GM23248 (cell line): ENCODE measurements at places on chromosomes 4 and X.
A peak's percentile ranks its signal among the peaks of the same experiment; 100 is the strongest.

DNA sequence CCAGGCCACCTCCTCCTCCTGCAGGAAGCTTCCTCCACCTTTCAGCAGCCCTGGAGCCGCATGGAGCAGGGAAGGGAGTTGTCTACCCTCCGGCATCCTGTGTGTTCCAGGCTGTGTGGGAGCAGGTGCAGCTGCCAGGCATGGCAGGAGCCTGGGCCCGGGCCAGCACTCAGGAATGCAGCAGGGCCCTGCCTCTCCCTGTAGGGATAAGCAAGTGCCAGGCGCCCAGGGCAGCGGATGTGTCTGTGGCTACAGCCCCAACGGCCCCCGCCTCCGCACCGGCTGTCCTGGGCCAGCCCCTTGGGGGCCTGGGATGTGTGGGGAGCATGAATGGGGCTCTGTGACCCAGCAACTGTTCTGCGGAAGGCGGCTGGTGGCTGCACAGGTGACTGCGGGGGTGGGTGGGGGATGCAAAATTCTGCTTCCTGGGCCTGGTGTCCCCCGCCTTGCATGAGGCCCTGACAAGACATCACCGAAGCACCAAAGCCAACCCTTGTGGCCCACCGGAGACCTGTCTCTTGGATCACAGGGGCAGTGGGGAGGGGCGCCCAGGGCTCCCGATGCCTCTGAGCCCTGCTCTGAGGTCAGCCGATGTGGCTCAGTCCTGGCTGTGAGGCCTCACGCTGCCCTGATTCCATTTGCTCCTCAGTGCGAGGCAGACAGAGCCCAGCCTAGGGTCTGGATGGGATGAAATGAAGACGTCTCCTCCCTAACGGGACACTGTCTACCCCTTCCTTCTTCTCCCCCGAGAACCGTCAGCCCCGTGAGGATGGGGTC lies 1.4 kb upstream of the DOK7 start:
- no peak for DNase-seq

GRCh38 chrX:123994730-123995129 lies 33.2 kb downstream of the STAG2 start:
- DNase-seq = no peak

DNA sequence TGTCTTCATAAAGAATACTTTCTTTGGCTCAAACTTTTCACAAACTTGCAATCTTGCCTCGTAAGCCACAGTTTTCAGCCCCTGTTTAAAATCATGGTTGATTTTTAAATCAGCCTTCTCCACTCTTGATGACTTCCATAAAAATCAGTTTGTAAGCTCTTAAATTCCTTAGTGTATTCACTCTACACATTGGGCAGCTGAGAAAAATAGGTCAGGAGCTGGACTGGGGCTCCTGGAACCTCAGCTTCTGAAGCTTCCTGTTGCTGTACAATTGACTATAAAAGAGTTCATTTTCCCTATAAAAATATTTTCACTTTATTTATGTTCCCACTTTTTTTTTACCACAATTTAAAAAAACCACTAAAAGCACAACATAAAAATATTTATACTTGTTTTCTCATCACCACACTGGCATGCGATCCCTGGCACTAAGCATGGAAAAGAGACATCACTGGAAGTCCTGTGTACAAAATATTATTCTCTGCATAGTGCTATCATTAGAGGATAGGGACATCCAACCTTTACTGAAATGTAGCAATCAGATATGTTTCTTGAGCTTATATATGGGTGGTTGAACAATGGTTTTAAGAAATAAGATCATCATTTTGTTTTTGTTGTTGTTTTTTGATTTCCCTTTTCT lies 345.7 kb downstream of the FBXO8 start:
- peak; percentile 17 for DNase-seq

GRCh38 chr4:62170235-62170634 lies 970.1 kb downstream of the ADGRL3 start:
- DNase-seq = no peak

GRCh38 chr4:179124957-179125356 lies 1682.7 kb upstream of the AGA start:
- DNase-seq = no peak

- DNase-seq = peak; percentile 38
Measured at GRCh38 chrX:28586981-28587551, at the start of gene IL1RAPL1. TSS of gene IL1RAPL1 (plus strand) at chrX:28587446.

DNA sequence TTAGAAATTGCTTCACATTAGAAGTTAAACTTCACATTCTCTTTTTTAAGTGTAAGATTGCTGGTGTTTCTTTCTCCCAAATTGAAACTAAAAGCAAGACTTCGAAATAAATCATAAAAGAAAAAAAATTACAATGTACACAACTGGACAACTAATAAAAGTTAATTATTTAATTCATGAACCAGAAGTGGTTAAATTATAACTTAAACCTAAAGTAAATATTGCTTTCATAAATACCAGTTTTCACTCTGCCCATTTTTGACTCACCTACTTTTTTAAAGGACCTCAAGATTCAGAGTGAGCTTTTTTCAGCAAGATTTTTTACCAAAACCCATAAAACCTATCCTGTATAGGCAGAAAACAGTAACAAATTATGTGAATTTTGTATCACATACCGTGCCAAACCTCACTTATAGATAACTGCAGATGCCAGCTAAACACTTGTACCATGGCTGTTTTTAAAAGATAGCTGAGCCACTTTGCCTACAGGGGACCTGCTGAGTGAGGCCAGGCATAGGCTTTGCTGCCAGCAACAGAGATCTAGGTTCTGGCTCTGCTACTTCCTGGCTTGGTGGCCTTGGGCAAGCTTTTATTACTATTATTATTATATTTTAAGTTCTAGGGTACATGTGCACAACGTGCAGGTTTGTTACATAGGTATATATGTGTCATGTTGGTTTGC lies 259.8 kb downstream of the NR3C2 start:
- no peak for DNase-seq

DNA sequence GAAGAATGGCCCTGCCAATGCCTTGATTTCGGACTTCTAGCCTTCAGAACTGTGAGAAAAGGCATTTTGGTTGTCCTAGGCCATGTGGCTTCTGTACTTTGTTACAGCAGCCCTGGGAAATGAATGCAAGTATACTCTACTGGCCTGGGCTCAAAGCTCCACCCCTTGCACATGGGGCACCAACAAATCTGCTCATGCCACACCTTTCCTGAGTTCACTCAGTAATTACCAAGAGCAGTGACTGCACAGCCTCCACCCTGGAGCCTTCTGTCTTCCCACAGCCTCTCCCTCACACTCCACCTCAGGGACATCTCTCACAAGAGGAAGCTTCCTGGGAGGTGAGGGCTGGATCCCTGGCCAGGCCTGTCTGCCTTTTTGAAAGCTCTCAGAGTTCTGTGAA lies 29.1 kb upstream of the GAB1 start:
- no peak for DNase-seq

- DNase-seq = no peak
Measured at GRCh38 chr4:157572284-157572683, 351.8 kb downstream of the GRIA2 start.

- DNase-seq = no peak
Measured at GRCh38 chrX:139091066-139091465, 379.5 kb upstream of the FGF13 start.

- no peak for DNase-seq
Measured at GRCh38 chr4:40840255-40840984, 90.7 kb downstream of the NSUN7 start.

DNA sequence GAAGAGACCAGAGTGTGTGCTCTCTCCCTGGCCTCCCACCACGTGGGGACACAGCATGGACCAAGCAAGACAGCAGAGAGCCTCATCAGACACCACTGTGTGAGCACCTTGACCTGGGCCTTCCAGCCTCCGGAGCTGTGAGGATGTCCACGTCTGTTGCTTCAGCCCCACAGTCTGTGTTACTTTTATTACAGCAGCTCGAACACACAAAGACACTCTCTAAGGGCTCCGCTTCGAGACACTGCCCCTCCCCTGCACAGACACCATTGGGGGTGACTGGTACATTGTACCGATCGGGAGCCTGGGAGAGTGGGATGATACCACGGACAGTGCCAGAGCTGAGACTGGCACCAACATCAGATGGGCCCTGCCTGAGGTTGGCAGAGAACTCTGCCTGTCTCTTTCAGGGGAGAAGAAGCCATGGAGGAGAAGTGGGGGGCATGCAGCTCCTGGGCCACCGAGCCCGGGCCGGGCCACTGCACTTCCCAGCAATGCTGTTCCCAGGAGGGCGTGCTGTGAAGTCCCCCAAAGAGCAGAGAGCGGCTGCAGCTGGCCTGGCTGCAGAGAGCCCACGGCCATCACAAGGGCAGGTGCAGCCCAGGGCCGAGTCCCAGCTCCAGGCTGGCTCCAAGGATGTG lies 48.1 kb upstream of the HMX1 start:
- no peak for DNase-seq

- DNase-seq = peak; percentile 64
Measured at GRCh38 chrX:152821145-152821765, 9.3 kb downstream of the CETN2 start.

GRCh38 chr4:71775449-71775848 lies 8.4 kb downstream of the GC start:
- DNase-seq = no peak

DNA sequence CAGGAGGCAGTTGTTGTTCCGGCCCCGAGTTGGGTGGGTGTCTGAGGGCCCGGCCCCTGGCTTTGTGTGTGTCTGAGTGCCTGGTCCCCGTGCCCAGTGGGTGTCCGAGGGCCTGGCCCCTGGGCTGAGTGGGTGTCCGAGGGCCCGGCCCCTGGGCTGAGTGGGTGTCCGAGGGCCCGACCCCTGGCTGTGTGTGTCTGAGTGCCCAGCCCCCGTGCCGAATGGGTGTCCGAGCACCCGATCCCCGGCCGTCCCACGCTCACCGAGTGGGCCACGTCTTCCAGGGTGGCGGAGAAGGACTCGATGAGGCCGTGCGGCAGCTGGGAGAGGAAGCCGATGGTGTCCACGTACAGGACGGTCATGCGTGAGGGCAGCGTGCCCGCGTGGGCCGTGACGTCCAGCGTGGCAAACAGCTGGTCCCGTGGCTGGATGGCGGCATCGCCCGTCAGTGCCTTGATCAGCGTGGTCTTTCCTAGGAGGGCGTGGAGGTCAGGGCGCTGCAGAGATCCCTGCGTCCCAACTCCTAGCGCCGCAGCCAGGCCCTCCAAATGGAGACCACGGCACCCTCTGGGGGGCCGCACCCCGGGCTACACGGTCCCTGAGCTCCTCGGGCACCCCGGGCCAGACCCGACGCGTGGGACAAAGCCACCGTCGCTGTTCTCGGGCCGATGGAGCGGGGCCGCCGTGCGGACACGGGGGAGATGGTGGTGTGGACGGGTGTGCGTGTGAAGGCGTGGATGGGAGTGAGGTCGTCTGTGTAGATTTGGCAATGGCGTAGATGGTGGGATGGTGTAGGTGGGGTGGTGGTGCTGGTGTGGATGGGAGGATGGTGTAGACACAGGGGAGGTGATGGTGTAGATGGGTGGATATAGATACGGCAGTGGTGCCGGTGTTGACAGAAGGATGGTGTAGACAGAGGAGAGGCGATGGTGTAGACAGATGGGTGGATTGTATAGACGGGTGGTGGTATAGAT lies 7.2 kb downstream of the GTPBP6 start:
- no peak for DNase-seq

DNA sequence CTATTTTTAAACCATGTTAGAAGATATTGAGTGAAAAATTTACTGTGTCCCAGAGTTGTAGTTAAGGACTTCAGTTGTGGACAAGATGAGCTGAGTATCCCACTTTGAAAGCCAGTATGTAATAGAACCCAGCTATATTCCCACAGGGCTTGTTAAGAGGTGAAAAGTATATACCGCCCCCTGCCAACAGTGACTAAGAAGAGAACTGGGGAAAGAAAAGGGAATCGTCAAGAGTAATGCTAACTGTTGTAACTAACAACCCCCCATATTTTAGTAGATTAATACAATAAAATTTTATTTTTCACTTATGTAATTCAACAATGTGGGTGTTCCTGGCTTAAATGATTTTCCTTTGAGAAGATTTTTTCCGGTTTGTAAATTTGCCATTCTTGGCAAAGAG lies 250.4 kb upstream of the GIMD1 start:
- peak; percentile 39 for DNase-seq
